ENCODE measurements at places on chromosomes 12 and 14.

DNA sequence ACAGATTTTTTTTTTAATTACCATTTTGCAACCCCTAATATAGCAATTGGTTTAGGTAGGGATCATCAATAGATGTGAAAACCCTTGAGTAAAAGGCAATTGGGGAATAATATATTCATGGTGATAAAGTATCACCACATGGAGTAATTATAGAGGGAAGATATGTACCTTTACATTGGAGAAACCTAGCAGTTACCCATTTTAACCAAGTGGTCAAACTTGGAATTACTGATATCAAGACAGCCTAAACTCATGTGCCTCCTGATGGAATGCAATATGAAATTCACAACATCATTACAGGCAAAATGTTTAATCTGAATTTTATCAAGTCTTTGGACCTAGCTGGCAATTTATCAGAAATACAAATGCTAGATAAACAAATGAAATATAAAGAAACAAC lies 6.7 kb upstream of the SLC10A1 start:
- no peak for DNase-seq

DNA sequence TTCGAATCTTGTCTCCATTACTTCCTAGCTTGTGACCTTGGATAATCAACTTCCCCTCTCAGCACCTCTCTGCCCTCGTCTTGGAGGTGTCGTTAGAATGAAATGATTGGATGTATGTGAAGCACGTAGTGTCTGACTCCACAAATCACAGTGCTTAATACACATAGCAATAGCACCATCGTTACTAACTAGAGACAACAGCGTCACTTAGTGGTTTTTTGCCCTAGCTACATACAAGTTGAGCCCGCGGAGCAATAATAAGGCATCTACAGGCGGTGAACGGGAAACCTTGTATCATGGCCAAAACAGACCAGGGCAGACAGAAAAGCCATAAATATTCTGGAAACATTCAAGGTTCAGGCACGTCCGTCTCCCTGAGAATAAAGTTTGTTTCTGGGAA lies 154.9 kb downstream of the ASCL4 start:
- no peak for DNase-seq

- no peak for DNase-seq
These were observed 157.4 kb upstream of the PRMT8 start for GRCh38 chr12:3333583-3333982.

DNA sequence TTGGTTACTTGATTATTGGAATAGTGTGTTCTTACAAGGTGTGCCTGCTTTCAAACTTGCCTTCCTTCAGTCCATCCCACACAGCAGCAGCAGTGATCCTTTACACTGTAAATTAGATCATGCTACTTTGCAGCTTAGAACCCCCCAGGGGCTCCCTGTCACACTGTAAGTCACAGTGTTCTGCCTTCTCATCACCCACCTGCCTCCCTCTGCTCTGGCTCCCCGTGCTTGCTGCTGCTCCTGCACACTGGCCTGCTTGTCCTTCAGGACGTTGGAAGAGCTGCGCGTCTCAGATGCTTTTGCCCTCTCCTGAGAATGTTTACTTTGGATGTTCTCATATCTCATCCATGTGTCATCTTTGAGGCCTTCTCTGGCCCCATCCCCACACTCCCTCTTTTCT lies 27.3 kb downstream of the ZC3H14 start:
- DNase-seq = no peak

DNA sequence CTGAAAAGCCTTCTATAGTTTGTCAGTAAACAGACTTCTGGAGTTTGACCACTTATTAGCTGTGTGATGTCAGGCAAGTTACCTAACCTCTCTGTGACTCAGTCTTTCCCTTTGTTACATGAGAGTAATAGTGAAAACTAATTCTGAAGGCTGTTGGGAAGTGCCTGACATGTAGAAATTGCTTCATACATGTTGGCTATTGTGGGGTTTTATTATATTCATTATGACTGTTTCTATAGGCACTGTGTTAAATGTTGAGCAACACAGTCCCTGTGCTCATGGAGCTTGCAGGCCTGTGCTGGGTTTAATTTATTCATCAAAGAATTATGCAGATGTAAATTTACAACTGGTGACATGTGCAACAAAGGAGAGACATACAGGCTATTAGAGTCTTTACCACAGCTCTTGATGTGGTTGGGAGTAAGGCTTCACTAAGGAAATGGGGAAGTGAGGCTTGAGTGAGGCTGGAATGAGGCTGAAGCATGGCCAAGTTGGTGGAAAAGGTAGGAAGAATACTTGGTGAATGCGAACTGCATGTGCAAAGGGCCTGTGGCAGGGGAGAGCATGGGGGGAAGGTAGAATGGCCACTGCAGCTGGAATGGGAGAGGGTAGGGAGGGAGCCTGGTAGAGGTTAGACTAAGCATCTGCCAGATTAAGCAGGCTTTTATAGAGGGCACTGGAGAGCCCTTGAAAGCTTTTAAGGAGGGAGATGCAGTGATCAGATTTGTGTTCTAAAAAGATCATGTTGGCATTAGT lies 236.4 kb upstream of the CRY1 start:
- DNase-seq = no peak

DNA sequence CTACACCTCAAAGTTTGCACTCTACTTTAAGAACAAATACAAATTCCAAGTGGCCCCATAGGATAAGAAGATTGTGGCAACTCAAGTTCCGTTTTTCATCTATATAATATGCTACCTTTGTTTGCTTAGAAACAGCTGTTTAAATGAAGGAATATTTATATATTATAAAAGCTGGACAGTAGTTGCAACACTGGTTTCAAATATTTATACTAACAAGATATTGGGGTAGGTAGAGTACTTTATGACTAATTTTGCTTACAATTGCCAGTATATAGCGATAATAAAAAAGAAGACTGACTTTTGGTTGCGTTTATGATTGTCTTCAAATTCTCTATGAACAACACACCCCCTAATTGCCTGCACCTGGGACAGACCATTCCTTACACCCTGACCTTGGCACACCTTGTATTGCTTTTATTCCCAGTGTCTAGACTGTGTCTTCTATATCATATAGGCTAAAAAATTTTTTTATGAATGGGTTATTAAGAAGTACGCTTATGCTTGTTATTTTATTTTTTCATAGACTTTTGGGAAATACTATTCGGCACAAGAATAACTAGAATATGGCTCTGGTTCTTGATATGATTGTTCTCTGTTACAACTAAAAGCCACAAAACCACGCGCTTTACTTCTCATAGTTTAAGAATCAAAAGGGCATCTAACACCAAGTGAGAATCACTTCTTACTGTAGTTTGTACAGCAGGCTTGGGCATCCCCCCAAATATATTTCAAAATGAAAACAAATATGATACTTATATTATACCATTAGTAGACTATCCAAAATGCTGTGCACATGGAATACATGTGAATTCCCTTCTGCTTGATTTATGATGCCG lies 455.4 kb upstream of the DCN start:
- DNase-seq = no peak

DNA sequence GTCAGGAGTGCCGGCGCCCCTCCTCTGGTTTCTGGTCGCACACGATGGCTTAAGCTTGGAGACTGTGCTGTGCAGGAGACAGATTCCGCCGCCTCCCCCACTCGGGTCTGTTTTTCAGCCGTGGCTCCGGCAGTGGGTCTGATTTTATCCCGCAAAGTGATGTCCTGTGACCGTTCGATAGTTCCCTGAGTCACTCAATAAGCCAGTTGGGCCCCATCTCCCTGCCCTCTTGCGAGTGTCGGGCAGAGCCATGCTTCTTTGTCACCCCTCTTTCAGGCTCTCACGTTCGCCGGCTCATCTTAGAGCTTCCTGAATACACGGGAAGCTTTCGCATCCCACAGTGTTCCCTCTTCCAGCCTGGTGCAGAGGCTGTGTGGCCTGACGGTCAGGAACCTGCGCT lies 127.8 kb upstream of the RFLNA start:
- no peak for DNase-seq

DNA sequence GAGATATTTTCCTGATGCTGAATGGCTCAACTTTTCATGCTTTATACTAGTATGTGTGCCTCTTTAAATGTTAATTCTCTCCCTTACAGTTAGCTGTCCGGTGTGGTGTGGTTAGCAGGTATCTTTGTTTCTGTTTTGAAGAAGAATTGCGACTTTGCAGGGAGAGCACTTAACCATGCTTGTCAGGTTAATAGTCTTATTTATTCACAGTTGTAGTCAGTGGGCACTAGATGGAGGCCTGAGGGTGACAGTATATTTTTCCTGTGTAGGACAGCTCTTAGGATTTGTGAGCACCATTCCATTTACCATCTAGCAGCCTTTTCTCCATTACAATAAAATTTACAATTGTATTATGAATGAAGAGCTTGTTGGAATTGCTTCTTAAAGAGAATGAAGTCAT lies 34.9 kb downstream of the PDE3A start:
- DNase-seq = no peak

DNA sequence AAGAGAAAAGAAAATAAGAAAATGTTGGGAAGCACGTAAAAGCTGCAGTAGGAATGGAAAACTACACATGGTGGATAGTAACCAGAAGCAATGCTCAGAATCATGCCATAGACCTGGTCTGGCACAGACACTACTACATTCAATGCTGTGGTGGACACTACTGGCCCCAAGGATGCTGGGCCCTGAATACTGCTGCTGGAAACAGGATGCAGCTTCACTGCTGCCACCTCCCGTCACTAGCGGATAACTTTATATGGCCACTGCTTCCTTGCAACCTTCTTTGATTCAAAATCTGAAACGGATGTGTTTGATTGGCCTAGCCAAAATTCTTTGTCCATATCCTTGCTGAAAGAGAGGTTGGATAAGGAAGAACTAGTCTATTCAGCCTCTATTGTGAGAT lies 30.7 kb downstream of the ADCY6 start:
- DNase-seq = no peak

GRCh38 chr12:50151047-50151687 lies 16.0 kb downstream of the CERS5 start:
- no peak for DNase-seq

DNA sequence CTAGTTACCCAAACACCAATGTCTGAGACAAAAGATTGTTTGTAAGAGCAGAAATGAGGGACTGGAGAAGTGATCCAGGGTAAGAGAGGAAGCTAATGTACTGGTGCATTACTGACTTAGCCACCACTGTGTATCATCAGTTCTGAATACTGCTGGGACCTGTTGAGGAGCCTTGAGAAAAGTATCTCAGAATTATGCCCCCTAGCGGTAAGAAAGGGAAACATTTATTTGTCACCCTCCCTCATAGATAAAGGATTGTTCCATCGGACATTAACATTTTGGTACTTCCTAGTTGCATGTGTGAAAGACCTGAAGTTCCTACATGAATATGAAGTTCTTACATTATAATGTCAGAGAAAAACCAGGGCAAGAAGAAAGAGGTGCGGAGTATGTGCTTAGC lies 612.5 kb downstream of the FSCB start:
- no peak for DNase-seq

DNA sequence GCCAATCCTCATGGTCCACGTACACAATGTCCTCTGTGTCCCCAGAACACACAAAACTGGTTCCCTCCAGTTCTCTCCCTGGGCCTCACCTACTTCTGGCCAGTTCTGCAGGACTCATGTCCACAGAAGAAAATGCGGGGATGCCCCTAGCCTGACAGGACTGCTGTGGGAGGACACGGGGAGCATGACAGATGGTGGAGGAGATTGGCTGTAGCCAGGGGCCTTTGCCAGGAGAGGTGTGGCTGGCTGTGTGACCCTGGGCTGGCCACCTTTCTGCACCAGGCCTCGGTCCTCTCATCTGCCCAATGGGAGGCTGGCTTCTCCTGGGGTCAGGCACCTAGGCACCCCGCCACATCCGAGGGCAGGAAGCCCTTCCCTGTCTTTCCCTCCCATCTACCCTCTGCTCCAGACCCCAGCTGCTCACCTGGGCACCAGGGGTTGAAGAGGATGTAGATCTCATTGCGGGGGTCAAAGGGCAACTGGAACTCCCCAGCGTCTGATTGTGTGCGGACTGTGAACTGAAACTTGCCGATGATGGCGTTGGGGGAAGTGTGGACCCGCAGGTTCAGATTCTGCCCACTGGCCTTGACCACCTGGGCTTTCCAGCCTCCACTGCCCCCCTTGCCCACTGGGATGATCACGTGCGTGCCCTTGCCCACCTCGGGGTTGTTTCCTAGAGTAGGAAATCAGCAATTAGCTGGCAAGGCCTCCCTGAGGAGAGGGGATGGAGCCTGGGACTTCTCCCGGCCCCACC lies 2.8 kb downstream of the TGM1 start:
- DNase-seq = no peak

- DNase-seq = no peak
These were observed 143.7 kb upstream of the DCN start for GRCh38 chr12:91326058-91327027.

- no peak for DNase-seq
These were observed 14.6 kb upstream of the CABP1 start for GRCh38 chr12:120625557-120626419.

GRCh38 chr12:108717243-108717642 lies 14.1 kb downstream of the CORO1C start:
- DNase-seq = no peak

GRCh38 chr12:57833672-57834071 lies 12.9 kb downstream of the CTDSP2 start:
- DNase-seq = no peak

DNA sequence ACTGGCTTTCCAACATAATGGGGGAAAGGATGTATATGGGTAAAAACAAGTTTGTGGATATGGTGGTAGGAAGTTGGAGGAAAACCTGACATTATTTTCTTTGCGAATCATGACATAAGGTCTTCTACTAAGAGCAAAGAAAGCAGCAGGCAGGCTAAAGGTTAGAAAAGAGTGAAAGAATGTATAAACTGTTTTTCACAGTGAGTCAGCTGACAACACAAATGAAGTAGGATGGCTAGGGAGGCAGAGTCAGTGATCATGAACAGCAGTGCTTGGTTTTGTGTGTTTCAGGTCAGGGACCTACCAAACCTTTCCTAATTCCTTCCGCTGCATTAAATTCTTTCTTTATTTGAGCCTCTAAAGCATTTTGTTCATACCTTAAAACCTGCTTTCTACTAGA lies 46.3 kb upstream of the CATSPERB start:
- DNase-seq = no peak

DNA sequence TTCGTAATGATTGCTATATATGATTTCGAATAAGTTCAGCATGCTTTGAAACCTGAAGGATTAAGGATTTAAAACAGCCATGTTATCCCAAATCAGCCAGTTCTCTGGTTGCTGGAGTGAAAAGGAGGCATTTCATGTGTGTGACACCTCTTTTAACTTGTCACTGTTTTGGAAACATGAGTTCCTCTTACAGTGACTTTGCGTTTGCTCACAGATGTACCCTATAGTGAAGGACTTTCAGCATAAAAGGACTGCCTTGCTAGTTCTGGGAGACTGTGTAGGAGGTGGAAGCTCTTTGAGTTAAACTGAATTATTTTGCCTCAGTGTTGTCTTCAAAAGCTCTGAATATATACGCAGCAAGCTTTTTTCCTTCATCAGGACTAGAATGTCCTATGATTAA lies 7.6 kb downstream of the RNASE11 start:
- no peak for DNase-seq

All from GM06990 (cell line).